ENCODE measurements at places on chromosomes 7 and 10.
A peak's percentile ranks its signal among the peaks of the same experiment; 100 is the strongest.

DNA sequence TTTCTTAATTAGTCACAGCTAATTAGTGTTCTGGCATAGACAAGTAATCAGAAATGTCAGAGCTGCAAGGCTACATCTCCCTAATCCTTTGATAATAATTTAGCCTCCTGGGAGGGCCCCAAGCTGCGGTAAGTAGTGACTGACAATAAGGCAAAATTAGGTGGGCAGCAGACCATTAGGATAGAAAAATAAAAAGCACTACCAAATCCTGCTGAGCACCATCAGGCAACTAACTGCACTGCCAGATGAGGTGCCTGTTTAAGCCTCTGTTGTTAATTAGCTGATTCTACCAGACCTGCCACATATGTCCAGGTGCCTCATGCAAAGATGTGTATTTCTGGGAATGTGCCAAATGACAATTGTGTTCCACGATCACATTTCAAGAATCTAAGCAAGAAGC is 32.5 kb upstream of the FEZF1 start:
- DNase-seq: no peak

DNA sequence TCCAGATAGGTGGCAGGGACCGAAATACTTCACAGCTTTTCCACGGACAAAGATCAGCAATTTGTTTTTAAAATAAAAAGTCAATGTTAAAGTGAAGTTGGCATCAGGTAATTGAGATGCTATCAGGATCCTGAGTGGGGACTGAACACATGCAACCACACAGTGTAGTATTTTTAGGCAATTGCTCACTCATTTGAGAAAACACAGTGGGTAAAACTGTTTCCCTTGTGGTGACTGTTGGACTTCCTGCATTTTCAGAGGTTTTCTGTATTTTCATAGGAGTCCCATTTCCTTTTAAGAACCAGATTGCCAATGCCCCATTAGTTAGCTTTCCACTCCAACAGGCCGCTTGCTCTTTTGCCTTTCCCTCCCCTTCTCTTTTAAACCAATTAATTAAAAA is 159.5 kb upstream of the ZNF32 start:
- no peak for DNase-seq

GRCh38 chr7:24979470-24979862 is 512 bp downstream of the OSBPL3 start:
- no peak for DNase-seq

GRCh38 chr10:3886641-3887251 is 101.7 kb upstream of the KLF6 start:
- DNase-seq: no peak

GRCh38 chr7:55349121-55349520 is 16.0 kb upstream of the LANCL2 start:
- DNase-seq: no peak

DNA sequence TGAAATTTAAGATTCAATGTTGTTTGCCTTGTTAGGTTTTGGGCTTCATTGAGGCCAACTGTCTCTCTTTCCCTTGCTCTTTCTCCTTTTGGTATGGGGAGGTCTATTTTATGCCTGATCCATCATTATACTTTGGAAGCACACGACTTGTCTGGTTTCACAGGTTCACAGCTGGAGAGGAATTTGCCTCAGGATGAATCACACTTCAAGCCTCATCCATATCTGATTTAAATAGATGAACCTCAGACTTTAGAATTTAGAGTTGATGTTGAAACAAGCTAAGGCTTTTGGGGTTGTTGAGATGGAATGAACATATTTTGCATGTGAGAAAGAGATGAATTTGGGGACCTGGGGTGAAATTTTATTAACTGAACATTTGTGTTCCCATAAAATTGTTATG is 150.5 kb upstream of the IGFBP3 start:
- DNase-seq: peak; percentile 45

DNA sequence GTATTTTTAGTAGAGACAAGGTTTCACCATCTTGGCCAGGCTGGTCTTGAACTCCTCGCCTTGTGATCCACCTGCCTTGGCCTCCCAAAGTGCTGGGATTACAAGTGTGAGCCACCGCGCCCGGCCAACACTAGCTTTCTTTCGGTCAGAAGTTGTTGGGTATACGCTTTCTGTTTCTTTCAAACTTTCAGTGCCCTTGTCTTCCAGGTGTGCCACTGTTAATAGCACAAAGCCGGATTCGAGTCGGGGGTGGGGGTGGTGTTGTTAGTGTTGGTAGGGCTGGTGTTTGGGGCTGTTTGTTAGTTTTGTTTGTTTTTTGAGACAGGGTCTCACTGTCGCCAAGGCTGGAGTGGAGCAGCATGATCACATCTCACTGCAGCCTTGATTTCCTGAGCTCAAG is 33.8 kb upstream of the NANOS1 start:
- DNase-seq: no peak

DNA sequence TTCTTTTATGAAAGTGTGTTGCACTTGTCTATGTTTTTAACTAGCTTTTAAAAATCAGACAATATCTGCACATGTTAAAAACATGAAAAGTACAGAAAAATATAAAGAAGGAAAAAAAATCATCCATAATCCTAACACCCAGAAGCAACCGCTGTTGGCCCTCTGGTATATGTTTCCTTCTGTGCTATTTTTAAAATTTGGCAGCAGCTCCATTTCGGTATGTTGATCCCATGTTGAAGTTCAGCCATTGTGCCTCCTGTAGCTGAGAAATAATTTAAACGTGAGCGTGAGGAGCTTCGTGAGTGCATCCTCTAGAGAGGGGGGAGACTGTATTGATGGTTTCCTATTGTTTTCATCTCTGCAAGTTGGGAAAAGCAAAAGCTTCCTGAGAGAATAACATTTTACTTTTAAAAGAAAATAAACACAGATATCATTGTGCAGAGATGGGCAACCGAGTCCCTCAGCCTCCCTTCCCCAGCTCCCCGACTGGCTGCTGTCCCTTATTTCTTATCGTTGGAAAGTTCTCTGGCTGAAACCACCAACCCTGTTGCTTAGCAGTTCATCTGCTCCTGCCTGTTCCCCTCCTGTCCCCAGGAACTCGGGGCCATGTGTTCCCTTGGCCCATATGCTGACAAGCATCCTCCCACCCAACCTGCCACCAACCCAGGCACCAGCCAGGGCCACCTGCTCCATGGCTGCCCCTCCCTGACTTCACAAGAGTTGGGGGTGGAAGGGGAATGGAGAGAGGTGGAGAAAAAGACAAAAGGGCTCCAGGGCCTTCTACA is 499.1 kb upstream of the PODXL start:
- no peak for DNase-seq

- DNase-seq: no peak
Observed at GRCh38 chr7:105006367-105007136, 7.5 kb upstream of the KMT2E start.

DNA sequence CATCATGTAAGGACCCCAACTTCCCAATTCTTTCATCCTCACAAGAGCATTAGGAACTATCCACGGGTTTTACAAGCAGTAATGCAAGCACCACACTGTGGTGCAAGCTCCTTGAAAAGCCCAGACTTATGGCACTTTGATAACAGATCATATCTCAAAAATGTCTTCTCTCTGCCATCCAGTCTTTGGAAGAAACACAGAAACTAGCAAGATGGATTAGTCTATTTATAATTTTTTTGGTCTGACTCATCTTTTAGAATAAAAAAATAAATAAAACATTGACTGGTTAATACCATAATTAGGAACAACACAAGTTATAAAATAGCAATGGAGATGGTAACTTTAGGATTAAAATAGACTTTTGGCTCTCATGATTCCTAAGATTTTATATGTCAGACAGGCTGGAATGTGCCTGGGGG is 49.0 kb upstream of the CALD1 start:
- no peak for DNase-seq

- DNase-seq: no peak
Observed at GRCh38 chr7:143239813-143240212, 18.0 kb downstream of the TAS2R40 start.

- no peak for DNase-seq
Observed at GRCh38 chr10:44513591-44513990, 128.7 kb upstream of the CXCL12 start.

DNA sequence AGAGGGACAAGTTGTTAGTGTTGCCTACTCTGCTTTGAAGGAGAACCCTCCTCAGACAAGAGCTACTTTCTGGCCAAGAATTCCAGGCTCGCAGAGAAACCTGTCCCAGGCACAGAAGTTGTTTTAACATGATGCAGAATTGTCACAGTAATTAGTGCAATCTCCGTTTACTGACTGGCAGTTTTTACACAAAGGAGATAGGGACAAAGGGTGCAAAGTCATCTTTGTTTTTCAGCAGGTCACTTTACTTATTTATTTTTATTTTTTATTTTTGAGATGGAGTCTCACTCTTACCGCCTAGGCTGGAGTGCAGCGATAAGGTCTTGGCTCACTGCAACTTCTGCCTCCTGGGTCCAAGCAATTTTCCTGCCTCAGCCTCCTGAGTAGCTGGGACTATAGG is 12.3 kb downstream of the TCF7L2 start:
- DNase-seq: no peak

DNA sequence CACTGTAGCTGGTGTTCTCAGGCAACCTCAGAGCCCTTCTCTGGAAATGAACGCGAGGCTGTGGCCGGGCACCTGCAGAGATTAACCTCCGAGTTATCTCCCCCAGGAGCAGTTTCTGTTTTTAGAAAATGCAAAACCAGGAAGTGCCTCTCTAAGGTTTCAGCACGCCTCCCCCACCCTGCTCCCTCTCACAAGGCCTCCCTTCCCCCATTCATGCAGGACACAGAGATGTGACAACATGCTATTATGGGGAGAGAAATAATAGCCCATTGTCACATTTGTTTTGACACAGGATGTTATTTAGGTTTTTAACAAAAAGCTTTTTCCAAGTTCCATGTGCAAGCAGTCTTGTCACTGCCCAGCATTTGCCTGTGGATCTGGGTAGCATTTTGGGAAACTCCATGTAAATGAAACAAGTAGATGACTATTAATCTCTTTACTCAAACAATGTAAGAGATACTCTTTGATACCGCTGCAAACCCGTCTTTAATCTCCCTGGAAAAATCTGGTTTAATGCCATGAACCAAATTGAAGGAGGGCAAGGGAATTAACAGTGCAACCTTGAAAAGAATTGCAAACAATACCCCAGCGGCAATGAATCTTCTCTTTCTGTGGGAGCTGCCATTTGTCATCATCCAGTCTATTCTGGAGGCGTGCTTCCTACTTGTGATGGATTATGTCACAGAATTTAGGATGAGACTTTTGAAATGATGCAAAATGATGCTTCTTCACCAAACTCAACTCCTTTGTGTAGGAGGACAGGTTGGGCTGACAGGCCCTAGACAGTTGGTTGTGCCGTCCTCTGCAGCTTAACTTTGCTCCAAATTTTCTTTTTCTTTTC is 86.5 kb upstream of the NMT2 start:
- DNase-seq: no peak

DNA sequence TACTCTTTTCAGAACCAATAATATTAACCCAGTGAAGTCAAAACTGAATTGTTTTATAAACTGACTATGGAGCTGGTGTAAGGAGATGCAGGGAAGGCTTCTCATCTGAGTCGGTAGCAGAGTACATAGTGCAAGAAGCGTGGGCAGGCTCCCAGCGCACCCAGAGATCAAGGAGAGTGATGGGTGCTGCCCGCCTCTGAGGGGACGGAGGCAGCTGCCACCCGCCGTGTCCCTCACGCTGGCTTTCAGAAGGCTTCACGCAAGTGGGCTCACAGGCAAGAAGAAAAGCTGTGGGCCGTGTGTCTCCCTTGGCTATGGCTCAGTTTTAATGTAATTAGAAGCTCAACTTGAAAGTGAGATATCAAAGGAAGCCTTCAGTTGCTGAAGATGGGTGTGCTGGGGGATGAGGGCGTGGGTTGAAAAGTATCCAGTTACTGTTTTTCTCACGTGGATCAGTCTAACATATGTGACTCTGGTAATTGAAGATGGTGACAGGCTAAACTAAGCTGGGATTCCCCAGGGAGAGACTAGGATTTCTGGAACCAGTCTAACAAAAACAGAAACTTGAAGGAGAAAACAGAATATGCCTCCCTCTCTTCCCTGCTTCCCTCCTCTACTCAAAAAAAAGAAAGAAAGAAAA is 159.9 kb downstream of the MGMT start:
- DNase-seq: no peak

- no peak for DNase-seq
Observed at GRCh38 chr7:94258418-94259300, 136.0 kb upstream of the COL1A2 start.

DNA sequence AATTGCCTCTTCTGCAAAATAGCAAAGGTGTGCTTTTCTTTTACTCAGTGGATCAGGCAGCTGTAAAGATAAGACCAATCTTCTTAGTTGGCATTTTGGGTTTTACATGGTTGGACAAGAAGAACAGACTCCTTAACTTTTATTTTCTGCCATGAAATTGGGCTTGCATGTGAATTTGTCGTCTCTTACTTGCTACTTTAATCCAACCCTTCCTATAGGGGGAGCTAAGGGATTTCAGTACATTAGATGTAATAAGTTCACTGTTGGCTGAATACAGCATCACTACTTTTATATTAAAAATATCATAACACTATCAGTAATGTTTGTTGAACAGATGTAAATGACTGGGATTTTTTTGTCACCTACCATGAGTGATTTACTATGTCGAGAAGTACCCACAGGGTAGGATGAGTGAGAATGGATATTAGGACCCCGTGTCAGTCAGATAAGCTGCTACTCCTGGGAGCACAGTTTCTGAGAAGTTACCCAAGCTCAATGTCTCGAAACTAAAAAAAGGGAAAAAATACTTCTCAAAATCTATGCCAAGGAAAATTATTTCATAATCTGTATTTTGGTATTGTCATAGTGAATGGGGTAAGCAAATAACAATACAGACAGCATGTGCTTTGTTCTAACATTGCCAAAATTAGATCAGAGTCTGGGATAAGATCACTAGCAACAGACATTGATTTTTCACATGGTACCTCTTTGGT is 127.4 kb upstream of the AGR3 start:
- peak; percentile 5 for DNase-seq

- DNase-seq: no peak
Observed at GRCh38 chr7:85102813-85103350, 84.0 kb downstream of the SEMA3D start.

DNA sequence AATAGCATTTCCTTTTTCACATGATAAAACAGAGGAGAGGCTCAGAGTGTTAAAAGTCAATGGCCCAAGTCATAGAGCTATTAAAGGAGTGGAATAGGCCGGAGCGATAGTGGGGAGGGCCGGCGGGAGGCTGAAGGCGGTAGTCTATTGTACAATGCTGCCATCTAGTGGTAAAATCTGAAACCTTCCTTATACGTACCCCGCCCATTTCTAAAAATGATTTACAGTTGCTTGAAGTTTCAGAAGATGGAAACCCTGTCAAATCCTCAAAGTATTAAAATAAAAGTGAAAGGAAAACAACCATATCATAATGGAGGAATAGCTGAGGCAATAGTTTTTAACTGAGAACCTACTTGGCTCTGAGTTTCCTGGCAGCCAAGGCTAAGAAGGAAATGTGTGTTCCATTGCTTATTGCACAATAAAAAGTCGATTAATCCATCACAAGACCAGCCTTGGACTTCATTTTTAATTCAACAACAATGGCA is 209.1 kb downstream of the CCSER2 start:
- DNase-seq: no peak

Measured in HS-5 (cell line).